HuH-7.5 (cell line): ENCODE measurements at places on chromosomes 11 and 22.
A peak's percentile ranks its signal among the peaks of the same experiment; 100 is the strongest.

- no peak for DNase-seq
Observed at GRCh38 chr11:48081151-48082010, 101.0 kb downstream of the PTPRJ start.

GRCh38 chr11:88909500-88909899 lies 156.3 kb downstream of the GRM5 start:
- no peak for DNase-seq

GRCh38 chr11:76392870-76393269 lies 11.7 kb downstream of the GVQW3 start:
- DNase-seq = no peak

DNA sequence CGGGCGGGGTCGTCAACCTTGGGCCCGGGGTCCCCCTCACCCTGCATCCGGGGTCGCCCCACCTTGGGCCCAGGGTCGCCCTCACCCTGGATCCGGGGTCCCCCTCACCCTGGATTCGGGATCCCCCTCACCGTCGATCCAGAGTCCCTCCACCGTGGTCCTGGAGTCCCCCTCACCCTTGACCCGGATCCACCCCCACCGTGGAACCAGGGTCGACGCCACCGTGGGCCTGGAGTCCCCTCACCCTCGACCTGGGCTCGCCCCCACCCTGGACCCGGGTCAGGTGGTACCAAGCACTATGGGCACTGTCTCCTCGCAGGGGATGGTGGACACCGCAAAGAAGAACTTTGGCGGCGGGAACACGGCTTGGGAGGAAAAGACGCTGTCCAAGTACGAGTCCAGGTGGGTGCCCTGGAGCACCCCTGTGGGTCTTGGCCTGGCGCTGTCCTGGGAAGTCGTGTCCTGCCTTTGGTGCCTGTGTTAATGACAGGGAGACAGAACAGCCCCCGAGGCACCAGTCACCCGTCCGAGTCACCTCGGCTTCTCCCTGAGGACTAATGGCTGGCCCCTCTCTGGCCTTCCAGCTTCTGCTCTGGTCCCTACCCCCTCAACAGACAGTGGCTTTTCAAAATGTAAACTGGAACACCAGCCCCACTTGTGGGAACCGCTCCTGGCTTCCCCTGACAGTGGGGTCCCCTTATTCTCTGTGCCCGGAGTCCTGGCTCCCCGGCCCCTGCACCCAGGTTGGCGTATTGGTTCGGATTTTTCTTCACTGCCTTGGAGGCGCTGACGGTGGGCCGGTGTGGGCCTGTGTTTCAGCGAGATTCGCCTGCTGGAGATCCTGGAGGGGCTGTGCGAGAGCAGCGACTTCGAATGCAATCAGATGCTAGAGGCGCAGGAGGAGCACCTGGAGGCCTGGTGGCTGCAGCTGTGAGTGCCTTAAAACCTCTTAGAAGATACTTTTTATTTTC lies 762 bp downstream of the CRELD2 start:
- DNase-seq = no peak

GRCh38 chr22:26783885-26784284 lies 126.5 kb downstream of the MIAT start:
- no peak for DNase-seq

DNA sequence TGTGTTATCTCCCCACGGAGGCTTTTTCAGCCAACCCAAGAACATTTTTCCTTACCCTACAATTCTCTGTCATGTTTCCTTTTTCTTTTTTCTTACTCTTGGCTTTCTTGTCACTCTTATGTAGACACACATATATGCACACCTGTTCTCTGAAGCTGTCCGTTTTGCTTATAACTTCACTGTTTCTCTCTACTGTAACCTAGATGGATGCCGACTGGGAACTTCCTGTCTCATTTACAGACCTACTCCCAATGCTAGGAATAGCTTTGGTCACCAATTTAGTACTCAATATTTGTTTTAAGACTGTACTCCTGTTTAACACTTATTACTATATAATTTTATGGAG lies 9.9 kb upstream of the CASP12 start:
- no peak for DNase-seq

DNA sequence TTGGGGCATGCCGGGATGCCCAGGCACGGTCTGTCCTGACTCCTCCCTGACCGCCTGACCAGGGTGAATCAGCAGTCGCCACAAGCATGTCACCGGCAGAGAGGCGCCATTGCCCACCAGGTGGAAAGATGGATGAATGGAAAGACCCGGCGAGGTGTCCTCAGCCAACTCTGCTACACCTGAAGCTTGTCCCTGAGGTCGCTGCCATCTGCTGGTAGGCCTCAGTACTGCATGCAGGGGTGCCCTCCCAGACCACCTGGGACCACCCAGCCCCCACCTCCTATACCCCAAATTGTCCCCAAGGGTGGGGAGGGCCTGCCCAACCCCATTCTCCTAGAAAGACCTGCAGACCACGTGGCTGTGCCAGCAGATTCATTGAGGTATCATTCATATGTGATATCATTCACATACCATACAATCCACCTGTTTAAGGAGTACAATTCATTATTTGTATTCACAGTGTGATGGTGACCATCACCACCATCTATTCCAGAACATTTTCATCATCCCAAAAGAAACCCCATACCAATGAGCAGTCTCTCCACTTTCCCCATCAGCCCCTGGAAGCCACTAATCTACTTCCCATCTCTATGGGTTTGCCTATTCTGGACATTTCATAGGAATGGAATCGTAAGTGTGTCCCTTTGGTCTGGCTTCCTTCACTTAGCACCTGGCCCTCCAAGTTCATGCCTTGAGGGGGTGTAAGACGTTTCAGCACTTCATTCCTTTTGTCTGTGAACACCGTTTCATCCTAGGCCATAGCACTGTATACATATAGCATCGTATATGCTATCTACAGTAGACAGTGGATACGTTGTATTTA lies 17.5 kb downstream of the FGF3 start:
- peak; percentile 79 for DNase-seq
